ENCODE measurements at places on chromosomes 16 and 17.

GRCh38 chr17:55056526-55056925 is 88.0 kb downstream of the STXBP4 start:
- no peak for DNase-seq

DNA sequence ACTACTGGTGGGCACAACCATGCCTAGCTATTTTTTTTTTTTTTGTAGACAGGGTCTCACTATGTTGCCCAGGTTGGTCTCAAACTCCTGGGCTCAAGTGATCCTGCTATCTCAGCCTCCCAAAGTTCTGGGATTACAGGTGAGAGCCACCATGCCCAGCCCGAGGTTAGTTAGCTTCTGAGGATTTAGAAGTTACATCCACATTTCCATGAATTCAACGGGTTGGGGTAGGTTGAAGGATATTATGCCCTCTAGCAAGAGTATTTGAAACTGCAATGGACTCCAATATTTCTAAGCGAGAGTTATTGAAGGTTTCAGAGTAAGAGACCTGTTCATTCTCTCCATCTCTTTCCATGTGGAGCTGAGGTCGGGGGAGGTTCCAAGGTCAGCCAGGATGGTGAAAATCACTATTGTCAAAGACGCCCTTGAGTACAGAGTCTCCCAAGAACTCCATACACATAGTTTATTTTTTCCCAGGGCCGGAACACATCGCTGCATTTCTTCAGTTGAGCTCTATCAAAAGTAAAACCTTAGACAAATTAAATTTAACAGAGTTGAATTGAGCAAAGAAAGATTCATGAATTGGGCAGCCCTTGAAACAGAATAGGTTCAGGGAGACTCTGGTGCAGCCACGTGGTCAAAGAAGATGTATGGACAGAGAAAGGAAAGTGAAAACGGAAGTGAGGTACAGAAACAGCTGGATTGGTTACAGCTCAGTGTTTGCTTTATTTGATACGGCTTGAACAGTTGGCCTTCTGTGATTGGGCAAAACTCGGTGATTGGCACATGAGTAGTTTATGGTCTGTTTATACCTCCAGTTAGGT is 19.0 kb upstream of the ITPRIPL2 start:
- peak; percentile 91 for DNase-seq

GRCh38 chr16:5005916-5006315 is 27.8 kb downstream of the NAGPA start:
- DNase-seq: no peak

DNA sequence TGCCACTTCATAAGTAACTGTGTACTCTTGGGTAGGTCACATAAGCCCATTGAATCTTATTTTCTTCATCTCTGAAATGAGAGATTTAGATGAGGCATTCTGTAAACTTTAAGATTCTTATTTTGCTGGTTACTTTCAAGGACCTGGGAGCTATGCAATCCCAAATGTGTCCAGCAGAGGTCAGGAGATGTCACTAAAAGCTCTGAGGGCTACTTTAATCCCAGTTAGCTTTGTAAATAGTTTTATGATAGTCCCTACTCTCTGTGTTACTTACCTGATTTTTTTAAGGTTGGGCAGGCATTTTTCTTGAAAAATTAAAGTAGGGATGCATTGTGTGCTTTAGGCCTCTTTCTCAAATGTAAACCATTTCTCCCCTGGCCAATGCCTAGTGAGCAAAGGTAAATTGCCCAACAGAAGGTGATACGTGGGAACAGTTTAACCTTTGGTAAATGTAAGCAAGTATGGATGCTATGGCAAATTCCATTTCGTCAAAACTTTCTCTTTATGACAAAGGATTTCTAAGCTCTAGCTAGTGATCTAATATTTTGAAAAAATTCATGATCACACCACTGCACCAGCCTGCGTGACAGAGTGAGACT is 57.1 kb upstream of the WSB1 start:
- peak; percentile 96 for DNase-seq

- no peak for DNase-seq
Measured at GRCh38 chr16:25063102-25063501, 47.9 kb upstream of the ARHGAP17 start.

- DNase-seq: peak; percentile 32
Measured at GRCh38 chr17:45293413-45294211, 23.2 kb downstream of the MAP3K14 start.

DNA sequence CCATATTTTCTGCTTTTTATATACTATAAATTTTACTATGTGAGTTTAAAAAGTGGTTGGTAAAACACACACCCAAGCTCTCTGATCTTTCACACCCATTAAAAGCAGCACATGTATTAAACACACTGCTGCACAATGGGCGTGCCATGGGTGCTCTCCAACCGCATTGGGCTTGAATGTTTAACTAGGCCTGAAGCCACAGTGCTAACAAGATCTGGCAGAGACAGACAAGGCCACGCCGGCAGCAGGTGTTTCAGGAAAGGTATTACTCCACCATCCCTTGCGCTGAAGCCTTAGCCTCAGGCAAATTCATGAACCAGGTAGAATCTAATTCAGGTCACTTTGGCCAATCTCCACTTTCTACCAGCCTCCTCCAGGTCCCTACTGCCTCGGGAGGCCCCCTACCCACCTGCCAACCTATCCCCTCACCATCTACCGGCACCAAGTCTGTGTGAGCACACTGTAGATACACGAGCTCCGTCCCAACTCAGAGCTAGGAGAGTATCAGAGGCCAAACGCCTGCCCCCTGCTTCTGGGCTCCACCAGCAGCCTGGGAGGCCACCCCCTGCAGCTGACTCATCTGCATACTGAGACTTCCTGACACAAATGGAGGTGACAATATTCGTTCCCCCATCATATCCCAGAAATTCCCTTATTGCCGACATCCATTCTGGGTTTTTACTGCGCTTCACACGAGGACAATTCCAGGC is 95.0 kb downstream of the ADCY9 start:
- DNase-seq: no peak

DNA sequence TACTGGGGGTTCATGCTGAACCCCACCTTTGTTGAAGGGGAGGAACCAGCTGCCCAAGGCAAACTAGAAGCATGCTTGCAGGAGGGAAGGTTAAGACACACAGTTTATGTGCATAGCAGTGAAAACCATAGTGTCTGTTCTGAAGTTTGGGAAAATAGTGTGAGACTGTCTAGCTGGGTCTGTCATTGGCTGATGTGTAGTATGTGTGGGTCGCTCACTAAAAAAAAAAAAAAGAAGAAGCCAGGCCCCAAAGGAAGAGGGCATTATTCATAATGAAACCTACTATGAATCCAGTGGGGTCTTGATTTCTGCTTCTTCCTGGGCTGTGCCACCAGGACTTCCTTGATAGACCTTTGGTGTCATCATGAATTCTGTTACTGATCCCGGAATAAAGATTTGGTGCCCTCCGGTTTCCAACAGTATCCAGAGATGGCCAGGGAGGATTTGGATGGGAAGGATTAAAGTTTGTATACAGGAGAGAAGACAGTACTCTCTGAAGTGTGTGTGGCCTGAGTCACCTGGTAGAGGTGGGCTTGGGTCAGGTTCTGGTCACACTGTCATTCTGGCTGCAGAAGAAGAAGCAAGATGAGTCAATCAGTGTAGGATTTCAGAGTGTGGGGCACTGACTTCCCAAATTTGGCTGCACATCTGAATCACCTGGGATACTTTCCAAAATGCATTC is 220.3 kb downstream of the PRKCA start:
- DNase-seq: no peak

- DNase-seq: peak; percentile 25
Measured at GRCh38 chr16:27408012-27408601, 6.1 kb downstream of the IL21R start.

GRCh38 chr17:60149691-60150582 is at the start of gene CA4:
Gene CA4, plus strand, starts transcription at chr17:60149973. Its CDS starts 62 bp downstream, at chr17:60150035.
- DNase-seq: no peak

DNA sequence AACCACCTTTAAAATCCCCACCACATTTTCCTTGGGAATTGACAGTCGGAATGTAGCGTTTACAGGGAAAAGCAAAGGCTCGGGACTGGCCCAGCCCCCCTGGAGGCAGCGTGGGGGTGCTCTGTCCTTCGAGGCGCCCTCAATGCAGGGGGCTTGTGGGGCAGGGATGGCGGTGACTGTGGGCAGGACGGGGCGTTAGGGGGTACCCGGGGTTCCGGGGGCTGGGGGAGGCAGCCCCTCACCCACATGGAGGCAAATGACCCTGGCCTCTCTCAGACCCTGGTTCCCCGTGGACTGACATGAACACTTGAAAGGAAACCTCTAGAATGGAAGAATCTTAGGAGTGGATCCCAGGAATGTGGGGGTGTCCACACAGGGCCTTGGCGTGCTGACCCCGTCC is 78.4 kb upstream of the GNG13 start:
- DNase-seq: no peak

DNA sequence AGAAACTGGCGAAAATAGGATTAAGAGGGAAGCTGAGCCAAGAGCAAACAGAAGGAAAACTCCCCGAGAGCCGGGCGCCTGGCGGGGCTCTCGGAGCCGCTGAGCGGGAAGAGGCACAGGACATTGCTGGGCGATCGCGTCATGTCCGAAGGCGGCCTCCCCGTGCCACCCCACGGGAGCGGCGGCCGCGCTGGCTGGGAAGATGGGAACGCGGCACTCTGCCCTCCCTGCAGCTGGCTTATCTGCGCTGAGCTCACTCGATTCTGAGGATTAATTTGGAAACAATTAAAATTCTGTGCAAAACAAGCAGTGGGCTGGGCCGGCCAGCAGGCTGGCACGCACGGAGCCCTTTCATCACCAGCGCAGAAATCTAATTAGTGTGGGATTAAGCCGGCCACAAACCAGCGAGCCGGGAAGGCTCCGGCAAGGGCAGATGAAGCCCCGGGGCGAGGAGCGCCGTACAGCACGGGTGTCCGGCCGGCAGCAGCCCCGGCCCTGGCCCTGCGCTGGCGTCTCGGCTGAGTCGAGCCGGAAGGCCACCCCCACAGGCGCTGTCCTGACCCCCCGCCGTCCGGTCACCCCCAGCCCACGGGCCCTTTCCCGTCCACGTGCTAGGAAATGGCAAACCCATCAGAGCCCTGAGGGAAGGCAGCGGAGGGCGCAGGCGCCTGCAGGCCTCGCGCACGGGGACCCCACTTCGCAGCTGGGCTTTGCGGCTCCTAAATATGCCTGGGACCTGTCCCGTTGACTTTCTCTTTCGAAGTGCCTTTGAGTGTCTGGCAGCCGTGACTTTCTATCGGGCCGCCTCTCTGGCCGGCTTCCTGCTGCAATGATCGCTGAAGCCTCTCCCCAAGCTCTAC is 37.9 kb downstream of the SOX8 start:
- DNase-seq: no peak

DNA sequence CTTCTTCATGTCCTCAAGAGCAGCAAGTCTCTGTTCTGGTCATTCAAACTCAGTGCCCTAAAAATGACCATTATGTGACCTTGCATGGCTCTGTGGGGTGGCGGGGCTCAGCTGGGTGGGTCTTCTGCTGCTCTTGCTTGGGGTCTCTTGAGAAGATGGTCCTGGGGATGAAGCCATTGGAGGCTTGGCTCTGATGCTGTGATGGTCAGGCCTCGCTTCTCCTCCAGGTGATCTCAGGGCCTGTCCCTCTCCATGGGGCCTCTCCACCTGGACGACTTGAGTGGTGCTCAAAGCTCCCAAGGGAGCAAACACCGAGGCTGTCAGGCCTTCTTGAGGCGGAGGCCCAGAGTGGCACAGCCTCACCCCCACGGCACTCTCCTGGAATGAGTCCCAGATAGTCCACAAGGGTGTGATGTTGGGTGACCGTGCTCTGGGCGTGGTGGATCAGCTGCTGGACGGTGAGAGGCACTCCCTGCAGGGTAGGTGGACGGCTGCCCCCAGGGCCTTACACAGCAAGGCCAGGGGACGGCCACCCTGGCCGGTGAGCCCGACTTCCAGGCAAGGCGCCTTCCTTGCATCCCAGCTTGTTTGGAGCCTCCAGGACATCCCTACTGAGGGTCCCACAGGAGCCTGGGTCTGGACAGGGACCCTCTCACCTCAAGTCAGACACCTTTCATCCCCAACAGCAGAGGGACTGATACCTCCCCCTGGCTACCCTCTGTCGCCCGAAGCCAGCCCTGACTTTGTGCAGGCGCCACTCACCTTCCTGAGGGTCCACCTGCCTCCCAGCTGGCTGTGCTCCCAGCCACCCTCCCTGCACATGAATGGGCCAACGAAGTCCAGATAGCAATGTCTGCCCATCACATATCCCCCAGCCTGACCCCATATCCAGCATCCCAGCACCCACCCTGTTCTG is 48.7 kb downstream of the USP22 start:
- no peak for DNase-seq

DNA sequence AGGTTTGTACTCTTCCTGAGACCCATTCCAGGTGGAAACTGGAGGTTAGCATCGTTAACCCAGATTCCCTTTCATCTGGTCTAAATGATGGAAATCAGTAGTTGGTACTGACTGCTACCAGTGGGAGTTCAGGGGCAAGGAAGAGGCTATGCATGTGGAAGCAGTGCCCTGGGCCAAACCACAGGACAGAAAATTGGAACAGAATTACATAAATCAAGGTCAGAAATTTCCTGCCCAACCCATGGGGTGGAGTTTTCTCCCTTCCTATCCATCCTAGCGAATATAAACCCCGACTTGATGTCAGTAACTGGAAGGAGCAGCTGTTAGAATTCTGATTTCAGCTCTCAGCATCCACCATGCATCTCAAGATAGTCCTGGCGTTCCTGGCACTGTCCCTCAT is at the start of gene AOC2:
Gene AOC2, plus strand, starts transcription at position 310 of the 400 bp plus-strand sequence. Its CDS starts 47 bp downstream, at position 357.
- DNase-seq: no peak

GRCh38 chr17:77145224-77145611 is 4.4 kb downstream of the SEC14L1 start:
- no peak for DNase-seq

DNA sequence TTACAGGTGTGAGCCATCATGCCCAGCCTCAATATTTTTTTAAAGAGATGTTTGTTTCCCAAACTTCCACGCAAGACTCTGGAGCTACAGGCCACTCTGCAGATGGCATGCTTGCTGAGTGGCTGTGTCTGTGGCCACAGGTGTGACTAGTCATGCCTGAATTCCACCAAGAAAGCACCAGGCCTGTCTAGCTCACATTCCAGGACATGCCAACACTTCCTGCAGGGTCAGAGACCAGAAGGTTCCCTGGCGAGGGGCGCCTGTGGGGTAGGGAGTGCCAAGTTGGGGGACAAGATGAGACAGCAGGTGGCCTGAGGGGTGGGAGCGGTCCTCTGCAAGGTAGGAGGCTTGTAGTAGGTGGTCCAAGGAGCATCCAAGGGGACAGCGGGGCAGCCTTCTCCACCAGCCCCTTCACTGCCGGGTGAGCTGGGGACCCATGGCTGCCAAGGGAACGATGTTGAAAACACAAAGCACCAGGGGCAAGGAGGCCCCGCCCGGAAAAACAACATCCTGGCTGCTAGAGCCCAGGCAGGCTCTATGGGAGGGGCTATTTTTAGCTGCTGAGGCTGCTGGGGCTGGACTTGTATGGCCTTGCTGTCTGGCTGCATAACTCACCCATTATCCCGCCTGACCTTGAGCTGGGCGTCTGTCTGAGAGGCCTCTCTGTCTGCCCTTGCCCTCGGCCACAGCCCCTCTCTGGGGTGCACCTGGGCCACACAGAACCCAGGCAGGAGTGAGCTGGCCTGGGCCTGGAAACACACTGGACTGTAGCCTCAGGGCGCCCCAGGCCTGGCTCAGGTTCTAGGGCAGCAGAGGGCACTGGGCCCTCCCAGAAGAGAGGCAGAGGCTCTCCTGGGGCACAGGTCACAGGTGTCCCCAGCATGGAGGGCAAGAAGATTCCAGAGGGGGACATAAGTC is 5.7 kb downstream of the TRIM47 start:
- no peak for DNase-seq
